ENCODE measurements at places on chromosomes 4 and X.

DNA sequence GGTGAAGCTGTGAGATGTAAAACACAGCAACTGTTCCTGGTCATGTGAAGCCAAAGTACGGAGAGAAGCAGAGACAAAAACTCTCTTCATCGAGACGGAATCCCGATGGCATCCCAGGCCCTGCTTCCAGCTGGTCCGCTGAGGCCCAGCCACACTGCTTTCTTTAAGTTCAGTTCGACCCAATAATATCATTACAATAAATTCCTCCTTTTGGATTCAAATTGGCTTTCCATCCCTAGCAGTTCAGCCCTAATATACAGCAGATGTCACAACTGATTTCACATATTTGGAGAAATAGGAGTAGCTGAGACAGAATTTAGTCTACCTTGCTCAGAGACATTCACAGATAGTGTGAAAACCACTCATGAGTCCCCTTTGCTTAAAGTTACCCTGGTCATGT is 98.3 kb upstream of the SPRY1 start:
- no peak for DNase-seq

GRCh38 chr4:762211-763190 is 56.9 kb downstream of the PCGF3 start:
- no peak for DNase-seq

DNA sequence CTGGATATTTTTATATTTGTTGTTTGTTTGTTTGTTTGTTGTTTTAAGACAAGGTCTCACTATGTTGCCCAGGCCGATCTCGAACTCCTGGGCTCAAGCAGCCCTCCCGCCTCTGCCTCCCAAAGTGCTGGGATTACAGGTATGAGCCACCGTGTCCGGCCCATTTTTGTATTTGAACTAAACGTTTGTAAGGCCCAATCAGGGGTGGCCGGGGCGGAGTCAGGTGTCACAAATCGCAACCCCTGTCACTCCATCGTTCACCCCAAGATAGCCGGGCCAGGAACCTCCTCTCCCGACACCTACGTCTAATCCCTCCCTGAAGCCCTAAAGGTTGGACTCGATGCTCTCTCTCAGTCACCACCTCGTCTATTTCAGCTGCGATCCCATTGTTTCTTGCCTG is 722 bp upstream of the EFHC2 start:
- DNase-seq, result no peak

- no peak for DNase-seq
Observed at GRCh38 chr4:88172987-88173386, 14.5 kb upstream of the ABCG2 start.

- DNase-seq, result no peak
Observed at GRCh38 chrX:140505421-140506337, 810 bp upstream of the SOX3 start.

GRCh38 chrX:39661116-39661907 is 436.4 kb downstream of the BCOR start:
- DNase-seq, result no peak

DNA sequence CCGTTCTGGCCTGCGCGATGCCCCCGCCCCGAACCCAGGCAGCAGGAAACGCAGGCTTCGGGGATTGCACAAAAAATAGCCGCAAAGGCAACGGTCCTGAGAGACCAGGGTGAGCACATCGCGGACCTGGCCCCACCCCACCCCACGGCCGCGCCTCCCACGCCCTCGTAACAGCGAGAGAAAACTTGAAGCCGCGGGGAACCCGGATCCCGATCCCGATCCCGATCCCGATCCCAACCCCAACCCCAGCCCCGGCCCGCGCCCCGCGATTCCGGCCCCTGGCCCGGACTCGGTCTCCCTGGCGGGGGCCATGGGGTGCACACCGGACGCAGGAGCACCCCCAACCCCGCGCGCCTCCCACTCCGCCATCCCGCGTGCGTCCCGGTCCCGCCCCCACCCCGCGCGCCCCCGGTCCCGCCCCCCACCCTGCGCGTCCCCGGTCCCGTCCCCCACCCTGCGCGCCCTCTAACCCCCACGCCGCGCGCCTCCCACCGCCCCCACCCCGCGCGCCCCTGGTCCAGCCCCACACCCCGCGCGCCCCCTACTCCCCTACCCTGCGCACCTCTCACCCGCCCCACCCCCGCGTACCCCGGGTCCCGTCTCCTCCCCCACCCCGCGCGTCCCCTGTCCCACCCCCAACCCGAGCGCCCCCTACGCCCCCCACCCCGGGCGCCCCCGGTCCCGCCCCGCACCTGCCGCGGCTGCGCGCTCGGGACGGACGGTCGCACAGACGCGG is 29.0 kb downstream of the NOP14 start:
- DNase-seq, result no peak

DNA sequence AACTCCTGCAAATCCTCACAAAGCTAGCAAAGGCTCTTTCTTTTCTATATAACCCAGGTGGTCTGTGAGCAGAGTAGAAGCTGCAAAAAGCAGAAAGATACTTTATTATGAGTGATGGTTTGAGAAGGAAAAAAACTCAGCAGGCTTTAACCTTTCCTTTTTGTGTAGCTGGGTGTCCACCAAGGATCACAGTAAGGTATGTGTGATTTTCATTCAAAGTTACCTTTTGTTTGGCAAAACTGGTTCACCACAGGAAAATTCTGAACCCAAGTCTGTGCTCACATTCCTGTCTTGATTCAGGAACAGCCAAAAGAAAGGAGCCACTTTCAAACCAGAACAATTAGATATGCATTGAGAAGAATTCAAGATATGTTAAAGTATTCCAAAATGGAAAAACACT is 35.7 kb downstream of the FRAS1 start:
- DNase-seq, result no peak

GRCh38 chr4:4637710-4638109 is 95.9 kb upstream of the STX18 start:
- DNase-seq, result no peak

- DNase-seq, result no peak
Observed at GRCh38 chrX:101729986-101730385, 70.3 kb upstream of the ARMCX2 start.

DNA sequence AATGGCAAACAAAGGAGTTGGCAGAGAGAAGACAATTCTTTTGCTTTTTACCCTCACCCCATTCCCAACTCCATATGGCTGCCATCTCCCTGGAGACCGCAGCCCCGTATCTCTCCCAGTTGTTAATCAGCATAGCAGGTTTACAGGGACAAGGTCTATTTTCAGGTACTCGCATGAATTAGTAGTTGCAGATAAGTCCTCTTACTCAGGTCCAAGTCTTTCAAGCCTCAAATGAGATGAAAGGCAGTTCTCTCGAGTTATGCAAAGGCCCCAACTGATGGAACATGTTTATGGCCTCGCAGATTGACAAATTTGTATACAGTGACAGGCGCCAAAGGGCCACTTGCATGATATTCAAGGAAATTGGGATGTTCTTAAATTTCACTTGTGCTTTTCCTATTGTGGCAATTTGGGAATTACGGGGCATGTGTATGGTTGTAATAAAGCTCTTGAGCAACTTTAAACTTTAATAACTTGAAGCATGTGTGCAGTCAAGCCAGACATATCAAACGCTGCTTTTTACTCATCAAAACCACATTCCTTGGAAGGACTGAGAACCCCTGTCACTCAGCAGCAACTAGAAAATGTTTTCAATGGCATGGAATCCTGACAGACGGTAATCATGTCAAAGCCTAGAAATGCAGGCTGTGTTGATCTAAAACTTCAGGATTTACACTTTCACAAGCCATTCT is 45.1 kb downstream of the KDR start:
- DNase-seq, result no peak

GRCh38 chr4:16894406-16894805 is 4.0 kb downstream of the LDB2 start:
- no peak for DNase-seq

DNA sequence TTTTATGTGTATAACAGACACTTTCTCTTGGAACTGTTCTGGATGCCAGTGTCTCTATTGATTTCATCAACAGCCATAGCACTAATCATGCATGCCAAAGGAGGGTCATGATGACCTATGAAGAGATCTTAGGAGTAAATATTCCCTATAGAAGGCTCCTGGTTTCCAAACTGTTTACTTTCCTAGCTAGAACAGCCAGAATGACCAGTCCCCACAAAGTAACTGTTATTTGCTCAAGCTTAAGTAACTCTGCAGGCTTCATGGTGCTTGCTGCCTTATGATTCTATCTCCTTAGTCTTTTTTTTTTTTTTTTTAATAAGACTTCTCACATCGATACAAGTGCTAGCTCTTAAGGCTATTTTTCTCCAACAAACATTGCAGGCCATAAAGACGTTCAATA is 12.4 kb downstream of the S100G start:
- no peak for DNase-seq

DNA sequence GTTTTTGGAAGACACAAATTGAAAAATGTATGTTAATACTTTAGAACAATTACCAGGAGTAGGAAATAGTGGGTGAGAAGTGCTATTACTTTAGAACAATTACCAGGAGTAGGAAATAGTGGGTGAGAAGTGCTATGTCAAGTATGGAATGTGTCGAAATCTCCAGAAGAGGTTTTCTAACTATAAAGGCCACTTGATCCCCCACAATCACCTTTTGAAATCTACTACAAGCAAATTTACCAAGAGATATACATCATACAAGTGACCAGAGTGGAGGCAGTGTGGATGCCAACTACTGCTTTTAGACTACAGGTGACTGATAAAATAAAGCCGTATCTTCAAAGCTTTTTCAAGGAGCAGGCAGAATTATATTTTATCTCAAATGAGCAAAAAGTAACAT is 43.1 kb downstream of the MAB21L2 start:
- peak; percentile 26 for DNase-seq

DNA sequence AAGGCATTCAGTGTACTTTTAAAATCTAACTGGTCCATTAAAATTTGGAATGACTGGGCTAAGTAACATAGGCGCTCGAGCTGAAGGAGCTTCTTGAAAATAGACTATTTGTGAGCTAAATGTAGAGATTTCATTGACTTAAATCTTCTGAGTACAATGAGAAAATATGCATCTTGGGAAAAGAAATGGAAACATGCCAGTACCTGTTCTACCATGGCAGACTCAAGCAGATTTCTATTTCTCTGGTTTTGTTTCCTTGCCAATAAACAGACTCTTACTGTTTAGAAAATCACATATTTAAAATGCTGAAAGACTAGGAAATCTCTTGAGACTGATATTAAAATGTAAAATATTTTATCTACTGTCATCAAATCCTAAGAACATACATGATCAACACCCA is 678.1 kb downstream of the FAT4 start:
- no peak for DNase-seq

GRCh38 chr4:26724534-26724933 is 136.1 kb upstream of the STIM2 start:
- no peak for DNase-seq

DNA sequence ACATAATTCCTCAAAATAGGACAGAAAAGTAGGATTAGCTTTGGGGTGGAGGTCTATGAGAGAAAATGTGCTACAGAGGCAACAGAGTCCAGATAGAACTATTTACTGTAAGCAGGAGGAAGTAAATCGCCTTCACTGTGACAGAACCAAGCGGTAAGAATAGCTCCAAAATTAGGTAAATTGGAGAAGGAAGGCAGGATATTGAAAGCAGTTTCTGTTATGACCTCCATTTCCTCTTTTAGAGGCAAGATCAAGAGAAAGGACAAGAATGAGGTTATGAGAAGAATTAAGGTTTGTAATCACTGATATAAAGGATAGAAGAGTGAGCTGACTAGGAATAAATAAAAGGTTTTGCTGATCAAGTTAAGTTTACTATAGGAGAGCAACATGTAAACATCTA is 44.1 kb upstream of the NEUROG2 start:
- DNase-seq, result no peak

GRCh38 chr4:88177983-88178625 is 19.7 kb upstream of the ABCG2 start:
- DNase-seq, result no peak

GRCh38 chr4:52472444-52472843 is 186.7 kb downstream of the USP46 start:
- DNase-seq, result no peak

- DNase-seq, result no peak
Observed at GRCh38 chr4:158912390-158912789, 143.6 kb downstream of the FNIP2 start.

- no peak for DNase-seq
Observed at GRCh38 chrX:30714138-30714537, 60.9 kb downstream of the GK start.

DNA sequence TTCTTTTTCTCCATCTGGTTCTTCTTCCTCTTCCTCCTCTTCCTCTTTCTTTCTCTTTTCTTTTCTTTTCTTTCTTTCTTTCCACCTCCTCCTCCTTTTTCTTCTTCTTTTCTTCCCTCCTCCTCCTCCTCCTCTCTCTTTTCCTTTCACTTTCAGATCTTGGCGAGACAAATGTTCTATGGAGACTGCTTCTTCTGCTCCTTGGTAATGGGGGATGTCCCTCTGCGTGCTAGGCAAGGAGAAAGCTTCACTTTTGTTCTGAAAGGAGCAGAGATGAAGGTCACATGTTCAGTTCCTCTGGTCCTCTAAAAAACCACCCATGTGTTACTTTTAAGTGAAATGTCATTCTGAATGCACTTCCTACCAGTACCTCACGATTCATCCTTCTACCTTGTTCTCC is 33.2 kb downstream of the NBDY start:
- no peak for DNase-seq

DNA sequence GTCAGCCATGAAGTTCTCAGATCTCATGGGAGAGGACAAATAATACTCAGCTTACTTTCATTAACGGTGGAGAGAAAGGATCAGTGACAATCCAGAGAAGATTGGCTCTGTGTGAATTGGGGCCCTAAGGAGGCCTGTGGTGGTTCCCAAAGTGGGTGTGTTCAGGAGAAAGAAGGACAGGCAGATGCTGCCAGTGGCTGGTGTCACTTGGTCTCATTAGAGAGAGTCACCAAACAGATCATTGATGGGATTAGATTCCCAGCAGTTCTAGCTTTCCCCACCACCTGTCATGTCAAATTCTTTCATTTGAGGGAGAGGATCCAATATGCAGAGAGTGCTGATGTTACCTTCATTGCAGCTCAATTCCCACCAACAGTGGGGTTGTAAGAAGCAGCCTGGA is 8.0 kb downstream of the SMPX start:
- DNase-seq, result no peak

DNA sequence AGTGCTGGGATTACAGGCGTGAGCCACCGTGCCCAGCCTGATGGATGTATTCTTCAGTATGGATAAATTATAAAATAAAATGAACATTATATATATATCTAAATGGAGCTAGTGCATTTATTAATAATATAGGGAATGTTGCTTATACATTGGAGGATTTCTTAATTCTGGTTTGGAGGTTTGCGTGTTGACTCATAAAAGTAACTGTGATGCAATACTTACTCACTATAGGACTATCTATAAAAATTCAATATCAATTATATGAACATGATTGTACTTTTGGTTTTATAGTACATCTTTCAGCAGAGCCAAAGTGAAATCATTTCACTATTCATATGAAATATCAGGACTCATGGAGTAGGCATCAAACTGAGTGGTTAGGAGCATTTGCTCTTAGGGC is 3.2 kb upstream of the AREG start:
- DNase-seq, result no peak

Data from right lung (tissue), 10 donors.